Renal pelvis (tissue), 12 donors: ENCODE measurements at places on chromosomes 13 and 19.

- DNase-seq, result peak; percentile 45
Measured at GRCh38 chr19:55206664-55207500, 2.4 kb downstream of the PTPRH start.

GRCh38 chr13:38970380-38971051 lies 20.1 kb downstream of the STOML3 start:
- no peak for DNase-seq

DNA sequence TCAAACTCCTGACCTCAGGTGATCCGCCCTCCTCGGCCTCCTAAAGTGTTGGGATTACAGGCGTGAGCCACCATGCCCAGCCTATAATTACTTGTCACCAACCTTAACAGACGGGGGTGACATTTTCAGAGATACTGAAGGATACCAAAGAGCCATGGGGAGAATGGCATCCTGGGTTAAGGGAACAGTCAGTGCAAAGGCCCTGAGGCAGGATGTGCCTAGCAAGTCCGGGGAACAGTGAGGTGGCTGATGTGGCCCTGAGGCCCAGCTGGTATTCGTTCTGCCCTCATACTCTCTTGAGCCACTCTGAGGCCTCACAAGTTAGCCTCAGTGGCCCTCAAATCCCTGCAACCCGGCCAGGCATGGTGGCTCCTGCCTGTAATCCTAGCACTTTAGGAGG lies 15.0 kb upstream of the ANGPTL8 start:
- DNase-seq, result no peak

- DNase-seq, result no peak
Measured at GRCh38 chr13:27549406-27549981, 70.8 kb downstream of the LNX2 start.

DNA sequence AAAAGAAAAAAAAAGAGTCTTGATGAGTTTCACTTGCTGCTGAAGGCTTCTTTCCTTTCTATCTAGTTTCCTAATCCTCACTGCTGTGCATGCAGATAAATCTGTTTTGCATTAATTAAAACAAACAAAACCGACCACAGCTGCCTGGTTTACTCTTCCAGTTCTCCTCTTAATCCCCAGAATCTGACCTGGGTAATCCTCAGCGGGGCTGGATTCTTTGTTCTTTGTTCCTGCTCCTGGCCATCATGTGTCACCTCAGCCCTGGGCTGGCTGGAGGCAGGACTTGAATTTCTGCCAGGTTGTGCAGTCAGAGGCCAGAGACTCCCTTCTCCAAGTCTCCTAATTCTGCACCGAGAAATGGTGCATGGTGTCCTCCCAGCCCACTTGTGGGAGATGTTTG lies 52.2 kb upstream of the CYP4F8 start:
- DNase-seq, result no peak

GRCh38 chr13:102401265-102401664 lies 583 bp downstream of the FGF14 start:
- DNase-seq, result no peak

GRCh38 chr19:38324431-38324830 lies 4.8 kb downstream of the KCNK6 start:
- no peak for DNase-seq

DNA sequence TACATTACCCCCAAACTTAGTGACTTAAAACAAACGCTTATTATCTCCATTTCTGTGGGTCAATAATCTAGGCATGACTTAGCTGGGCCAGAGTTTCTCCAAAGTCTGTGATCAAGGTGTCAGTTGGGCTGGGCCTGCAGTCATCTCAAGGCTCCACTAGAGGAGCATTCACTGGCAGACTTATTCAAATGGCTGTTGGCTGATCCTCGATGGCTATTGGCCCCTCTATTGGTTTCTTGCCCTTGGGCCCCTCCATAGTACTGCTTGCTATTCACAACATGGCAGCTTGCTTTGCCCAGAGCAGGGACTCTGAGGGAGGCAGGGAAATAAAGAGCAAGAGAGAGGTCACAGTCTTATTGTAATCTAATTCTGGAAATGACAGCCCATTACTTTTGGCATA lies 57.6 kb downstream of the RCBTB2 start:
- no peak for DNase-seq

DNA sequence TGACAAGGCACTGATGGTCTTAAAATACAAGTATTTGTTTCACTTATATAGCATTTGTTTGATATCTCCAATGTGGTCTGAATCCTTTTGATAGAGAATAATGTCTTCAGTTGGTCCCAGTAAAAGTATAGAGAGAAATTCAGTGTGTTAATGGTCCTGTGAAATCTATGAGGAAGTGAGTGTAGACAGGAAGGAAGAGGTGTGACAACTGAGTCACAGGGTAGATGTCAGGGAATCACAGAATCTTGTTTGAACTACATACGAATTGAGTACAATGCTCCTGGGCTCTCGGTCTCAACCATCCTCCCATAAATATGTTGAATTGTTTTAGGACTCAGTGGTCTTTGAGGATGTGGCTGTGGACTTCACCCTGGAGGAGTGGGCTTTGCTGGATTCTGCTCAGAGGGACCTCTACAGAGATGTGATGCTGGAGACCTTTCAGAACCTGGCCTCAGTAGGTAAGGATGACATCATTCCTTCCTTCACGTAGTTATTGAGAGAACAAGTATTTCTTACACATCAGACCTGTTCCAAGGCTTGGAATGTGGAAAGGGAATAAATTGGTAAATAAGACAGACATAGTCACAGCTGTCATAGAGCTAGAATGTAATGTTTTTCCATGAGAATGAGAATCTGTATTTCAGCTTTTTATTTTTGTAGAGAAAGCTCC lies 9.1 kb downstream of the ZNF555 start:
- DNase-seq, result no peak

DNA sequence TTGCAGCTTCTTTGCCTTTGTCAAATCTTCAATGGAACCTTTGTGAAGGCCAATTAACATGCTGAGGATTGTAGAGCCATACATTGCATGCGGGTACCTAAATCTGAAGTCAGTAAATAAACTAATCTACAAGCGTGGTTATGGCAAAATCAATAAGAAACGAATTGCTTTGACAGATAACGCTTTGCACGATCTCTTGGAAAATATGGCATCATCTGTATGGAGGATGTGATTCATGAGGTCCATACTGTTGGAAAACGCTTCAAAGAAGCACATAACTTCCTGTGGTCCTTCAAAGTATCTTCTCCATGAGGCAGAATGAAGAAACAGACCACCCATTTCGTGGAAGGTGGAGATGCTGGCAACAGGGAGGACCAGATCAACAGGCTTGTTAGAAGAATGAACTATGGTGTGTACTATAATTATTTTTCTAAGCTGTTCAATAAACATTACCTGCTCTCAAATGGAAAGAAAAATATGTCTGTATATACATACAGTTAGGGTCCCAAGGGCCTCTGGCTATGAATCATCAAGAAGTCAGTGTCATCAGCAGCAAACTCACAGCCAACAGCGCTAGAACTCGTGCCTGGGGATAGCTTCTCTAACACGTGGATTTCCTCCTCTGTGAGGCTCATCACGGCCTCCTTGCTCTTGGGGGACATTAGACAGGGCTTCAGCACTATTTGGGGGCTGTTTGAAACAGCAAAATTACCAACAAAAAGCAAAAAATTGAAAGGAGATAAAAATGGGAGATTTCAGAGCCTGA lies 2.9 kb upstream of the CD70 start:
- no peak for DNase-seq

DNA sequence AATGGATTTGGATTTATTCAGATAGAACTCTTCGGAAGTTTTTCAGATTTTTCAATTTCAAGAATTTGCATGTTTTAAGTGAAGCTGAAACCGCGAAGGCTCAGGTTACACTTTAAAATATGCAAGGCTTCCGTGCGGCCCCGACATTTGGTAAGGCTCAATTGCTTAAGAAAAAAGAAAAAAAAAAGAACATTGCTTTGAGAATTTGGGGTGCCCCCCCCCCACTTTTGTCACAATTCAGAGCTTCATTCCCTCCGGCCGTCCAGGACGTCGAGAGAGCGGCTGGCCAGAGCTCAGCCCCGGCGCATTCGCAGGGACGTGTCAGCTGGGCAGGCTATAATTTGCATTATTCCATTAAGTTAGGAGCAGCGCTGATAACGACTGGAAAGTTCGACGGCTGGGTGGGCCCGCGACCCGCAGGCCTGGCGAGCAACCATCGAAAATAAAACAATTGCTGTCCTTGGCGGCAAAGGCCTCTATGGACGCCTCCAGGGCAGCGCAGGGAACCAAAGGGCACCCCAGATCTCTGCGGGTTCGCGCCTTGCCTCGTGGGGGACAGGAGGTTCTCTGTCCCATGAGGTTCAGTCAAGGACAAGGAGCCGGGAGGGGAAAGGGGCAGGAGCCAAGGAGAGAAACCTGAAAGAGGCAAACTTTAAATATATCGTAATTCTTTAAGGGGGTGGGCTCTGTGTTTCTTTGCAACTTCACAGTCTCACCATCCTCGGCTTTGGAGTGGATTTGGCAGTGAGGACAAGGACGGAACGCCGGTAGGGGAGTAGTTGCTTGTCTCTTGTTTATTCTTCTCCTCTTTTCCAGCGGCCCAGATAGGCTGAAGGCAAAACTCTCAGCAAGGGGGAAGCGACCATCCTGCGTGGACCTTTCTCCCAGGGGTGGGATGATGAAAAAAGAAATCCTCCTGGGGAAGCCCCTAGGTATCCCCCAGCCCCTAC lies 7.0 kb downstream of the SOX21 start:
- no peak for DNase-seq

GRCh38 chr13:102873653-102874052 lies 27.8 kb downstream of the ERCC5 start:
- DNase-seq, result no peak

DNA sequence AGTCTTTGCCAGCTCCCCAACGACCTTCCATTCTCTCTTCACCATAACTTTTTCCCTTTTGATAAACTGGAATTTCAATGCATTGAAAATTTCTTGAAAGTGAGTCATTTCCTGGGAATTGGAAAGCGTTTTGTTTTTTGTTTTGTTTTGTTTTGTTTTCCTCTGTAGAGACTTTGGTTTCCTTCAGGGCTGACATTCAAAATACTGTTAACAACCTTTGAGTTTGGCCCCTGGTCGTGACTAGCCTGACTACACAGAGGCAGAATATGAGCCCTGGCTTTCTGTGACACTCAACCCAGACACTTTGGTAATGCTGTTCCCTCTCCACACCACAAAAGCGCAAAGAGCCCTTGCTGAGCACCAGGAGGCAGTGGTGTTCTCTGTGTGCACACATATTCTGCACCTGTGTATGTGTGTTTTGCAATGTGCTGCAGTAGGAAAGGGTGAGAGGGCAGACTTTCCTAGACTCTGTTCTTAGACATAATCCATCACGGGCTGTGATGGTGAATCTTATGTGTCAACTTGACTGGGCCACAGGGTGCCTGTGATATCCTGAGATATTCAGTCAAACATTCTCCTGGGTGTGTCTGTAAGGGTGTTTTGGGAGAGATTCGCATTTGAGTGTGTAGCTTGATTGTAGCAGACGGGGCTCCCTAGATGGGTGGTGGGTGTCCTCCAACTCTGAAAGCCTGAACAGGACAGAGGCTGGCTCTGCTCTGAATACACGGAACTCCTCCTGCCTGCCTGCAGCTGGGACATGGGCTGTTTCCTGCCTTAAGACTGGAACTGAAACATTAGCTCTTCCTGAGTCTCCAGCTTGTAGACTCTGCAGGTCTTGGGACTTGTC lies 29.5 kb upstream of the ANKRD10 start:
- DNase-seq, result peak; percentile 26

DNA sequence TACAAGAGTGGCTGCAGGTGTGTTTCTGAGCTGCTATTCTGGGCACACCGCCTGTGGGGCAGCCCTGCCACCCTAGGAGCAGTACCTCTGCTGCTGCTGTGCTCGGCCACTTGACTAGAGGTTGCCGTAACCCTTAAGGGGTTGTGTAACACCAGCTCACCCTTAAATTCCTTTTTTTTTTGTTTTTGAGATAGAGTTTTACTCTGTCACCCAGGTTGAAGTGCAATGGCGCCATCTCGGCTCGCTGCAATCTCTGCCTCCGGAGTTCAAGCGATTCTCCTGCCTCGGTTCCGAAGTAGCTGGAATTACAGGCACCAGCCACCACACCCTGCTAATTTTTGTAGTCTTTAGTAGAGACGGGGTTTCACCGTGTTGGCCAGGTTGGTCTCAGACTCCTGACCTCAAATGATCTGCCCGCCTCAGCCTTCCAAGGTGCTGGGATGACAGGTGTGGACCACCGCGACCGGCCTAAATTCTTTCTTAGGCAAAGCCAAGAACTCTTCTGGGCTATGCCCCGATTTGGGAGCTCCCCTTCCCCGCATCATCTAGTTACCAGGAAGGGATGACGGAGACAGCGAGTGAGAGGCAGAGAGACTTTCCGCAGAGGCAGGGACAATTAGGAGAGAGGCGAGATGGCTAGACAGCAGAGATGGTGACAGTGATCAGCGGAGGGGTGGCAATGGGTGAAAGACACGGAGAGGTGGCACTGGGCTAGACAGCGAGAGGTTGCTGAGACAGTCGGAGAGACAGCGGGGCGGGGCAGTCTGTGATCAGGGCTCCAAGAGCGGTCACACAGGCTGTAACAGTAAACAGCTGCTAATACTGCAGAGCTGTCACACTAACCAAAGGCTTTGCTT lies 4.4 kb upstream of the LILRA5 start:
- no peak for DNase-seq

GRCh38 chr19:18291590-18292461 lies 10.4 kb upstream of the JUND start:
- peak; percentile 90 for DNase-seq

- no peak for DNase-seq
Measured at GRCh38 chr13:50670847-50671496, 172.5 kb downstream of the DLEU7 start.

GRCh38 chr13:50916701-50917184 lies 7.2 kb downstream of the RNASEH2B start:
- no peak for DNase-seq

DNA sequence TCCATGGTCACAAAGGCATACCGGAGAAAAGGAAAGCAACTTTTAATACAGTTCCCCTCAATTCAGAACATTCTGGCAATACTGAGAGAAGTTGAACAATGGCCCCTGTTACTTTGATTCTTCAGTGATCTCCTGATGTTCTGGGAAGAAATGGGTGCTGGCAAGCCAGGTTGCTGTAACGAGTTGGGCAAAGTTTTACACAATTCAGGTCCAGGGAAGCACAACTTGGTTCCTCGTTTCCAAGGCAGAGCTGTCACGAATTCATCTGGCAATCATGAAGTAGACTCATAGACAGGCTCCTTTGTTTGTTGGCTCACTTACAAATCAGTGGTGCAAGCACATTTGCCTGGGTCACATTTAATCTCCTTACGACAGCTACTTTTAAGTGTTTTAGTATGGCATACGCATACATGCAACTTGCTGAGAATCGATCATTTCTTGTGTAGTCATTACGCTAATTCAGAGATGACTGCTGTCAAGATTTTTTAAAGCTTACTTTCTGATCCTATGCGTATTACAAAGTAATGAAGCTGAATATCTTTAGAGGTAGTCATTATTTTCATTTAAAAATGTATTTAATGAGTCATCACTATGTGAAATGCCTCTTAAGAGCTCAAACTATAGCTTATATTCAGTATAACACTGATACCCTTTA lies 174.7 kb downstream of the GPC5 start:
- DNase-seq, result no peak

DNA sequence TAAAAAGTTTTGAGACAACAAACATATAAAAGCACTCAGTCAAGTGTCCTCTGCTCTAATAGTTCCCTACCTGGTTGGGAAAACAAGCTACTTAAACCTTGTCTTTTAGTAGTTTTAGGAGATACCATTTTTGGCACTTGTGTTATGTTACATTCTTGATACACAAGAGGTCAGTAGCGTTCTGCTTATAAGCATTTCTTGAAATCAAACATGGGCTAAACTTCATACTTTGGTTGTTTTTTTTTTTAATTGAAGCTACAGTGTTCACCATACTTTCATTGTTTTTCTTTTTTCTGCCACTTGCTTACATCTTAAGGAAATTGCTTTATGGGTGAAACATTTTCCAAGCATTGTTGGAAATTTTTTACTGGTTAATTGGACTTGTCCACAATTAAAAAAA lies 12.9 kb downstream of the NHLRC3 start:
- DNase-seq, result no peak
